ENCODE measurements at places on chromosomes 7 and 10. TPM values are rescaled to one million over a fixed set of nuclear protein-coding genes. Genes with fewer than 3 reads are reported as not detected.

GRCh38 chr10:118939211-118940007, 90.1 kb upstream of the NANOS1 start:
- no peak for DNase-seq

GRCh38 chr10:71359364-71360046, 37.2 kb upstream of the CDH23 start:
- no peak for DNase-seq

DNA sequence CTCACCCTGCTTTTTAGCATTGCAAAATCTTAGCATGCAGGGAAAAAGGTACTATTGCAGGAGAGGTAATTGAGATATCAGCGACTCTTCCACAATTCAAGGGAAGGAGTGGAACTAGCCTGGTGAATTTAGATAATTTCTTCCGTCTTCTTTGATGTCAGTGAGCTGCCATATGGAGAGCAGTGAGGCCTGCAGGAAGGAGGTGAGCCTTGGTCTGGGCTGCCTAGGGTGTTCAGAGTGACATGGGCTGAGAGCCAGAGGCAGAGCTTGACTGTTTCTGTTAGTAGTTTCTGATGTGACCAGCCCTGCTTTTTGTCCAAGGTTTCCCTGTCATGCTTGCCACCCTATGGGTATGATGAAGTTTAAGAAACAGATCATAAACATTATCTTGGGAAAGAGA, 28.6 kb downstream of the KAT6B start:
- DNase-seq = no peak

GRCh38 chr7:4074994-4075393, 607.1 kb upstream of the FOXK1 start:
- no peak for DNase-seq

GRCh38 chr10:88138319-88138848, 275.0 kb downstream of the PTEN start:
- no peak for DNase-seq

DNA sequence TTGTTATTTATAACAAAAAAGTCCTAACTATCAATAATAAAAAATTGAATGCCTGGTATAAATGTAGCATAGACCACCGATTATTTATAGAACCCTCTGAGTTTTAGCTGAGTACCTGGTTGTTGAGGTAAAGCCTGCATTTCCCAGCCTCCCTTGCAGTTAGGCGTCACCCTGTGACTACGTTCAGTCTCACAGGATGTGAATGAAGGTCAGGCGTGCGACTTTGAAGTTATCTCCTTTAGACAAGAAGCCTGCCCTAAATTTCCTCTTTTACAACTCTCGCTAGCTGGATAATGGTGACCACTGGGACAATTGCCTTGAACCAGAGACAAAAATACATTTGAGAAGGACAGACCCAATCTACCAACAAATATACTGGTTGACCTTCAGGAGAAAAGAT, 67.5 kb upstream of the TES start:
- DNase-seq = no peak

GRCh38 chr10:12508165-12508564, 158.8 kb downstream of the CAMK1D start:
- DNase-seq = no peak

- no peak for DNase-seq
These were observed 37.8 kb downstream of the DNAJB12 start for GRCh38 chr10:72316748-72317435.

DNA sequence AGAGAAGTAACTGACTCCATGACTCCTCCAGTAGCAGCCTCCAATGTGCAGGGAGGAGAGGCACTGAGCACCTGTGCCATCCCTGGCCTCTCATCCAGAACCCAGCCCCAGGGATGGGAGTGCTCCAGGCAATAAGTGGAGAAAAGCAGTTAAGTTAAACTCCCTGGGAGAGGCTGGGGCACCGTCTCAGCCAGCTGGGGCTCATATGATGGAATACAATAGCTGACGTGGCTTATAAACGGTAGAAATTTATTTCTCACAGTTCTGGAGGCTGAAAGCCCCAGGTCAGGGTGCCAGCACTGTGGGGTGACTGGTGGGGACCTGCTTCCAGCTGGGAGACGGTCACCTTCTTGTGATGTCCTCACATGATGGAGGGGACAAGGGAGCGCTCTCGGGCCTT, 94.7 kb downstream of the RAMP3 start:
- no peak for DNase-seq

GRCh38 chr7:144830024-144830785, 5.6 kb downstream of the TPK1 start:
- DNase-seq = peak; percentile 52

GRCh38 chr10:8378198-8378983, 323.9 kb downstream of the GATA3 start:
- no peak for DNase-seq

DNA sequence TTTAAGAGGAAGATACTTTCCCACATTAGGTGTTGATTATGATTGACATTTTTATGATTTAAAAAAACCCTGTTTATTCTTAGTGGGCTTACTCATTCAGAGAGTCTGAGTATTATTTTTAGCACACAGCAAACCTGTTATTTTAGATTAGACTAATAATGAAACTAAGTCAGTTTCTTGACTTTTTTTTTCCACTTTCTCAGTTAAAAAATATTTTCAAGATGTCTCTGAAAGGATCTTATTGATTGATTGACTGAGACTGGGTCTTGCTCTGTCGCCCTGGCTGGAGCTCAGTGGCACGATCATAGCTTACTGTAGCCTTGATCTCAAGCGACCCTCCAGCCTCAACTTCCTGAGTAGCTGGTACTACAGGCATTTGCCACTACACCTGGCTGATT, 20.4 kb upstream of the INPP5F start:
- DNase-seq = no peak

GRCh38 chr7:16611711-16612110, 33.8 kb downstream of the ANKMY2 start:
- DNase-seq = no peak

ADCY1 gene
- 3.9 TPM for total RNA-seq

TAS2R5 gene
- not detected for total RNA-seq

HOXA4 gene
- 1.5 TPM for total RNA-seq

TMEM178B gene
- not detected for total RNA-seq

FAM25A gene
- 12.0 TPM for total RNA-seq

LRRC4 gene
- not detected for total RNA-seq
